NCI-H2171 (cell line): ENCODE measurements at places on chromosomes 13 and 19.

DNA sequence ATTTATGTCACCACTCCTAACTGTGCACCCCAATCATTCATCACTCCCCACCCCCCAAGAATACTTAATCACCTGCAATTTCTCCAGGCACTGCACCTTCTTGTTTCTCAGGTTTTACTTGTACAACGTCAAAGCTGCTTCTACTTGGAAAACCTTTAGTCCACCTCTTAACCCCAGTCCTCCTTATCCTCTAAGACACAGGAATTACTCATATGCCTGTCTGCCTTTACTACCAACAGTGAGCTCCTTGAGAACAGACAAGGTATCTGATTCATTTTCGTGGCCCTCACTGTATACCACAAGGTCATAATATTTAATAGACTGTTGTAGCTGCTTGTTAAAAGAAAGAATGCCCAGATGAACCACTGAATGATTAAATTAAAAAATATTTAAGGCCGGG lies 21.0 kb upstream of the NDFIP2 start:
- DNase-seq: no peak

- DNase-seq: no peak
These were observed 14.4 kb downstream of the ATP4B start for GRCh38 chr13:113643593-113643992.

DNA sequence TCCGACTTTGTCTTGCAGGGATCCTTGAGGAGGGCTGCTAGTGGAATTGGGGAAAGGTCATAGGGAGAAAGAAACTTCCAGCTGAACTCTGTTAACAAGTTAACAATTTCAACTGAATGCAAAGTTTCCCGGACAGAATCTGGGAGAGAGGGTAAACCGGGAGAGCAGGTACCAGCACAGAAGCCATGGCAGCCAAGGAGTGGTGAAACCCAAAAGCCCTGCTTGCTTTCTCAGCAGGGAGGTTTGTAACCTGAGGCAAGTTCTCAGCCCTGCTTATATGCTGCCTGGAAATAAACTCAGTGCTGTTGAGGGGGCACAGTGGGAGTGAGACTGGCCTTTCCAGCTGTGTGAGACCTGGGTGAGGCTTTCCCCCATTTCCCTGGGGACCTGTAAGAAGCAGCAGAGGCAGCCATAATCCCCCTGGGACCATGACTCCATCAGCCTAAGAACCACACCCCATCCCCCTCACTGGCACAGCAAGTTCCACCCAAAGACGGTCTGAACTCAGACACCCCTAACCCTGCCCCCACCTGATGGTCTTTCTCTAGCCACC lies 84.0 kb downstream of the SUCLA2 start:
- DNase-seq: no peak

DNA sequence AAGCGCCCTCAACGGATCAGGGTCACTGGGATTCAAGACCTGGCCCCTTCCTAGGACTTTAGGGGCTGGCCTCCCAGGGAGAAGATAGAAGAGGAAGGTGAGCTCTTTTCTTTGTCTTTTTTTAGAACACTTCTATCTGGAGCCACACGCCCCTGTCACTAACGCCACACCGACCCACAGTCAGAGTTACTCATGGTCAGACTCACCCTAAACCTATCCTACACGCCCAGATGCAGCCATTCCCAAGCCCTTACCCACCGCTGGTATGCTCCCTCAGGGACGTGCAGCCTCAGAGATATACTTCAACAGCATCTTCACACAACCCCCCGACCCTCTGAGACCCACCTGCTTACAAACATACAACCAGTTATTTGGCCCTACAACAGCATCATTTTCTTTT lies 29.9 kb upstream of the MUC16 start:
- DNase-seq: no peak

DNA sequence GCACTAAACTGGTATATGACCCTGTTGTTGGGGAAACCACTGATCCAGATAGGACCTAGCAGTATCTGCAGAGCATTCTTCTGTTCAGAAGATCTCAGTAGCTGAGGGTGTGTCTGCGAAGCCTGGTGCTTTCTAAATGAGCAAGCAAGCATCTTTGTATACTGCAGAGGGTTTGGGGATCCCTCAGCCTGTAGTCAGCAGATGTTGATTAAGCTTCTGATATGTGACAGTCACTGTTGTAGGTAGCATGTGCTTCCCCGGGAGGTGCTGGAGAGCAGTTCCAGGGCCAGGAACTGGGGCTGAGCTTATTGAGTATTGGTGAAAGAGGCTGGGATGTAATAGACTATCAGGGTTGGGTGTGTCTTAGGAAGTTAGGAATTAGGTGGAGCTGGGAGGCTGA lies 1.5 kb downstream of the SCAF1 start:
- no peak for DNase-seq

- no peak for DNase-seq
These were observed 30.0 kb upstream of the NCCRP1 start for GRCh38 chr19:39166571-39167391.

DNA sequence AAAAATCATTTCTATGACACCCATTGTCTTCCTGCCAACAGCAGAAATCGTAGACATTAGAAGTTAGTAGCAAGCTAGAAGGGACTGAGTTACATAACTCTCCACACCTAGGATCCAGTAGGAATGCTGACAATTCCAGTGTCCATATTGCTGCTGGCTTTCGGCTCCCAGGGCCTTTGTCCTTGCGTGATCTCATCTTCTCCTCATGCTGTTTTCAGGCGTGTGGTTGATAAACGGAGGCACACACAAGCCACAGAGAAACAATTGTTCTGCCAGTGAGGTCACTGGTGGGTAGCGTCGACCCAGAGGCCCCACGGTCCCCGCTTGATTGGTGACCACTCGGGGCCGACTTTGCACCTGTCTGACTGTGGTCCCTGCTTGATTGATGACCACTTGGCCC lies 31.6 kb upstream of the F7 start:
- no peak for DNase-seq

- no peak for DNase-seq
These were observed 942.2 kb downstream of the PCDH17 start for GRCh38 chr13:58573743-58574142.

GRCh38 chr19:3625996-3626472 lies 556 bp downstream of the CACTIN start:
- DNase-seq: no peak

DNA sequence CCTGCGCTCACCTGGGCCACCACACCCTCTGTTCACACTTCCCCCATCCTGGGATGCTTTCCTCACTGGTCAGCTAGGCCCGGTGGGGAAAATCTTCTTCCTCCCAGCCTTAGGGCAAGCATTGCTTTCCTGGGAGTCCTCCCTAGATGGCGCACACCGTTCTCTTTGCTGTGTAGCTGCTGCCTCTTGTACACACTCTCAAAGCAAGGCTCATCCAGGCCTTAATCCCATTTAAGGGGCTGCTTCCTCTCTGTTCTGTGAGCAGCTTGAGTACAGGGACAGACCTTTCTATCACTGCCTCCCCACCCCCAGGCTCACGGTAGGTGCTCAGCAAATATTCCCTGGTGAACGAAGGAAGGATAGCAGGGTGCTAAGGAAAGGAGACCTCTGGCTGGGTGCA lies 11.1 kb downstream of the SLC7A10 start:
- DNase-seq: no peak

GRCh38 chr13:61531383-61532065 lies 115.9 kb upstream of the PCDH20 start:
- no peak for DNase-seq

GRCh38 chr13:32443111-32443510 lies 15.2 kb upstream of the N4BP2L1 start:
- no peak for DNase-seq

- no peak for DNase-seq
These were observed 159.5 kb downstream of the KDM4B start for GRCh38 chr19:5128251-5128935.

DNA sequence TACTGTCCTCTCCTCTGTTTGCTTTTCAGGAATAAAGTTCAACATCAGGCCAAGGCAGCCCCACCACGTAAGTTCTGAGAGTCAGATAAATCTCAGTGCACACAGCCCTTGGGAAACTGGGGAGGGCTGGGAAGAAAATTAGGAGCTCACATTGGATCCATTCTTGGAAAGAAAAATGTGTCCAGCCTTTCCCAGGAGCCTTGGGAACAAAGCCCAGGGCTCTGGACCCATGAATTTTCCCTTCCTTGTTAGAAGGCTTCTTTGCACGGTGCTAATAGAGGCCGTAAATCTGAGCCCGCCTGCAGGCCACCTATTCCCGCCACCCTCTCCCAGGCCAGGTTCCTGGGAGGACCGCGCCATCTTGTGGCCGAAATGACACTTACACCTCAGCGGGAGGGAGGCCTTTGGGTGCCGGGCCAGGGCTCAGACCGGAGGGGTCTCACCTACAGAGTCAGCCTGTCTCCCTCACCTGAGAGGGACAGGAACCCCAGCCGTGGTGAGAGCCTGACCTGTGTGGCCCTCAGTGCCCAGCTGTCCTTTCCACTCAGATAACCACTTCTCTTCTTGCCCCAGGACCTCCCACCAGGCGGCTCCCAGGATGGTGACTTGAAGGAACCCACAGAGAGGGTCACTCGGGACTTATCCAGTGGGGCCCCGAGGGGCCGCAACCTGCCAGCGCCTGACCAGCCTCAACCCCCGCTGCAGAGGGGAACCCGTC lies 25.1 kb upstream of the KCTD15 start:
- peak; percentile 63 for DNase-seq

- DNase-seq: no peak
These were observed 883 bp downstream of the ZNF441 start for GRCh38 chr19:11767633-11768133.

DNA sequence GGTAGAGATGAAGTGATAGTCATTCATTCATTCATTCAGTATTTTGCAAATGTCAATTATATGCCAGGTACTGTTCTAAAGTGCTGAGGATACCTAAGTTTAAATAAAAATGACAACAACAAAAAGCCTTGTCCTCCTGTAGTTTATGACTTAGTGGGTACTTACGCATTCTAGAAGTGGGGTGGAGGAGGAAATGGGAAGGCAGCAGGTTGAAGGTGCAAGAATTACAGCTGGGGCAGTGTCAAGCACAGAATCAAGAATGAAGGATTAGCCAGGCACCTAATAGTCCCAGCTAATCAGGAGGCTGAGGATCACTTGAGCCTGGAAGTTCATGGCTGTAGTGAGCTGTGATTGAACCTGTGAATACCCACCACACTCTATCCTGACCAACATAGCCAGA lies 90.7 kb upstream of the STARD13 start:
- DNase-seq: no peak

- no peak for DNase-seq
These were observed 26.3 kb downstream of the SHANK1 start for GRCh38 chr19:50693064-50693975.

- no peak for DNase-seq
These were observed 43.9 kb upstream of the C1QTNF9B start for GRCh38 chr13:23941211-23941610.

DNA sequence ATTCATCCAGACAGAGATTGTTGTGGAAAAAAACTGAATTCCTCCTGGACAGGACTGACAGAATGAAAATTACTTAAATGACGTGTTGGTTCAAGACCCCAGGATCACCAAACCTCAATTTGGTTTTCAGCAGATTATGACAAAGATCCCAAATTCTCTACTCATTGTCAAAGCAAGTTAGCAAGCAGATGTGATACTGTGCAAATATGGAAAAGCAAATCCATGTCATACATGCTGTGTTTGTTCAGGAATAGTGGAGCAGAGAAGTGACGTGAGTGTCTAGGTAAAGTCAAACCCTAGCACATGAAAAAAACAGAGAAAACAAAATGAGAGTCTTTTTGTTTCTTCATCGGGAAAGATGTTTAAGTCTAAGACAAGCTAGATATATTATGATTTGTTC lies 169.2 kb upstream of the NBEA start:
- DNase-seq: no peak

DNA sequence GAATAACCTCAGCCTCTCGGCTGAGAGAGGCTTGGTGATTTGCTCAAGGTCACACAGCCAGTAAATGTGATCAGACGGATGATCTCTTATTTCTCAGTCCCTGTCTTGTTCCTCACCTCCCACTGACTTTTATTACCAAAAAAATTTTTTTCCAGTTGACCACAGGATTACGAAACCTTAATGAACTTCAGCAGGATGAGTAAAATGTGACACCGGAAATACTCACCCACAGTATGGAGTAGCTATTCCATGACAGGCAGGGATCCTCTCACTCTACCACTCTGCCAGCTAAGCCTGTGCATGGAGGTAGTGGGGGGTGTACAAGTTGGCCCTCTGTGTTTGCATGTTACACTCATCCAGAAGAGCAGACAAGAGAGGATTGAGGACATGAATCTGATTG lies 916.4 kb downstream of the UQCRFS1 start:
- no peak for DNase-seq

DNA sequence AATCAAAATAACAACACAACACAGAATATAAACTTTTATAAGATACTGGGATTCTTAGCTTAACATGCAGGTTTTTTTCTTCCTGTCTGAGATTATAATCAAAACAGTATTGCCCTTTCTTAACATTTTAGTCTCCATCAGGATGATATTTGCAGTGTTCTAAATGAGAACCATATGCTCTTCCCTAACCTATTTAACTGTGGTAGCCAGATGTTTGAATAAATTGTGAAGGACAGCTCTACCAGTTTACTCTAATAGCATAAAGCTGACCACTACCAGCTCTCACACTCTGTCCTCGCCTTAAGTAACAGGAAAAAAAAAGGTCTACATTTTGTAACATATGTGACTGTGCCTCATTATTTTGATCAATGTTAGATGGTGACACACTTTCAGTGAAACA lies 618.7 kb upstream of the SGCG start:
- DNase-seq: no peak

- DNase-seq: no peak
These were observed 4.0 kb downstream of the SMAD9 start for GRCh38 chr13:36915896-36916640.

DNA sequence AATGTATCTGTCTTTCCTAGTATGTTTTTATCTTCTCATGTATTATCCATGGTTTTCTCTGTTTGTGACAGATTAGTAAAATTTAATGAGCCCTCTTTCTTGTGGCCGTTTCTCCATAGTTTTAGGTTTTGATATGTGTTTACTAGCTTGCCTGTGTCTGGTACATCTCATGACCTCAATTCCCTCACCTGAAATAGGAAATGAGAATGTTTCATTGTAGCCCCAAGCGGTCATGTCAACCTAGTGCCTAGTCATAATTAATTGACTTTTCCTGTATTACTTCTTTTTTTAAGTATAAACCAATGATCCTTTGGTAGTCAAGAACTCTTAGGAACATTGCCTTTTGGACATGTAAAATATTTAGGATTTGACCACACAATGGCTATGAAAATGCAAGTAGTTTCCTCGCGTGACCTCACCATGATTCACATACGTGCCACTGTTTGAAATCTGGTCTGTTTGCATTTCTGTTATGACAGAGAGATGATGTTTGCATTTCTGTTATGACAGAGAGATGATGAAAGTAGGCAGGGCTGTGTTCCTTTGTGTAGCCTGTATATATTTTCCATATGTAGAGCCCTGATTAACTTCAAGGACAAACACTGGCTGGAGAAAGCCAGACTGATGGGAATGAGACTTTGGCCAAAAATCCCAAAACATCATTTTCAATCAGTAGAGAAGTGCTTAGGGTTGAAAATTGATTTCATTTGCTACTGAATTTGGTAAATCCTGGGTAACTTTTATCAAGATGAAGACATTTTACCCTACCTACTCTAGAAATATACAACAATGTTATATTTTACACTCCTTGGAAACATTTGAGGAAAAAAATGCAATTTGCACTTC lies 104.8 kb downstream of the TNFRSF19 start:
- no peak for DNase-seq
